Colonic mucosa (tissue), 4 donors: ENCODE measurements at places on chromosomes 12 and 14. TPM values are rescaled to one million over a fixed set of nuclear protein-coding genes. Genes with fewer than 3 reads are reported as not detected.

Gene MMAB
- total RNA-seq: 59.1 TPM

Gene SOCS2
- 23.4 TPM for total RNA-seq

Gene NR1H4
- 2.2 TPM for total RNA-seq

Gene ANKRD52
- 57.7 TPM for total RNA-seq

Gene CD163
- total RNA-seq: 25.3 TPM

Gene RPL10L
- total RNA-seq: 2.5 TPM

Gene GPR84
- total RNA-seq: 0.21 TPM

Gene DHRS2
- total RNA-seq: 0.56 TPM

Gene SOX5
- total RNA-seq: 1.6 TPM

Gene P2RX7
- 0.62 TPM for total RNA-seq

Gene P2RX2
- 0.24 TPM for total RNA-seq

Gene DEGS2
- total RNA-seq: 37.0 TPM

Gene RHOJ
- 3.0 TPM for total RNA-seq

Gene DEPDC4
- 2.9 TPM for total RNA-seq
